ENCODE measurements at places on chromosomes 3 and 15.
A peak's percentile ranks its signal among the peaks of the same experiment; 100 is the strongest.

DNA sequence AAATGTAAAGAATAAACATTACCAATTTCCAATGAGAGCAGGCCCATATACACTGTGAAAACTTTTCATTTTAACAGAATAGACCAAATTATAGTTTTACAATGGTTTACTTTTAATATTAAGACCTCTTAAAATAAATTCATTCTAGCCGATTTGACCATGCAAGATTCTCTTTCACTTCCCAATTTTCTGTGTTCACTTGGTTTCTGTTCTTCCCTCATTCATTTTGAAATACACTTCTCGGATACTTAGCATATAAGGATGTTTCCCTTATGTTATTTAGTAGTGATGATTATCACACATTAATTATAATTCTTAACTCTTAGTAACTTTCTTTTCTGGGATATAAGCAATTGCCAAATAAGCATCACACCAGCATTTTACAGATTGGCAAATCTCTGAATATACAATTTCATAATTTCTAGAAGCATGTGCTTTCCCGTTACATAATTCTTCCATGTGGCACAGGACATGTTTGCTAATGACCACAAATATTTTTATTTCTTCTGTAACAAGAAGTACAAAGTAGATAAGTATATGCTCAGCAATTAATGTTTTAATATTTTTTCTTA is 13.9 kb downstream of the OR5H15 start:
- DNase-seq: no peak

DNA sequence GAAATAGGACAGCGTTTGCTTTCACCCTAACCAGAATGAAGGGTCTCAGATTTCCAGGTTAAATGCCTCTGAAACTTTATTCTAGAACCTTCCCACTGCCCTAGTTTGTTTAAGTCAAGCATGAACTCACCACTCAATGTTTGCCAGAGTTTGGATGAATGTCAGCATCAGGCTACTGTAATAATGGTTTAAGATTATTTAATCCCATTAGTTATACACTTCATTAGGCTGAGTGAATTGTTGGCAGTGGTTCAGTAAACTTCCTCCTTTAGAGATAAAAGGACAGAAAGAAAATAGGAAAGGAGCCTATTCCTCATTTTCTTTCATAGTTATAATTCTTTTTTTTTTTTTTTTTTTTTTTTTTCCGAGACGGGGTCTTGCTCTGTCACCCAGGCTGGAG is 401.9 kb upstream of the TPRG1 start:
- DNase-seq: no peak

DNA sequence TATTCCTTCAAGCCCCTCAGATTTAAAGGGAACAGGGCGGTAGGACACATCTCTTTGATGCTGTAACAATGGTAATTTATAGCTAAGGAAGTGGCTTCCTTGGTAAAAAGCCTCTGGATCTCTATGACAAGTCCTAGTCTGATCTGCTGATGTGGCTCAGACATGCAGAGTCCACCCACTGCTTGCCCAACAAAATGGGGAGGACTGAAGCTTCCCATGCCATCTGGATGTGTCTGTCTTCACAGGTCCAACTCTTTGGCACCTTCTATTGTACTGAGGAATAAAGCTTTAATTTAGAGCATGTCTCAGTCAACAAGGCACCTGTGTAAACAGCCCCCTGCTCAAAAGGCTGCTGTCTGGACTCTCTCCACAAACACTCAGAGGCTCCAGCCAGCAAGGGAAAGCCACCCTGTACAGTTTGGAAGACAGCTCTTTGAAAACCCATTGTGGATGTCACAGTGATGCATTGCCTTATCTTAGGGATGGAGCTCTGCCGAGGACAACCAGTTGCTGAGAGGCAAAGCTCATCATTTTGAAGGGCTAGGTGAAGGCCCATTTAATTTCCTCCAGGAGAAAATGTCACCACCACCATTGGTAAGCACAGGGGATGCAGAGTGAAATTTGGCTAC is 348.6 kb upstream of the GRM7 start:
- no peak for DNase-seq

- DNase-seq: peak; percentile 64
These were observed 21.7 kb downstream of the SH3BP5 start for GRCh38 chr3:15310491-15311370.

- DNase-seq: peak; percentile 54
These were observed 11.2 kb upstream of the RNU6-1 start for GRCh38 chr15:67850994-67851571.

DNA sequence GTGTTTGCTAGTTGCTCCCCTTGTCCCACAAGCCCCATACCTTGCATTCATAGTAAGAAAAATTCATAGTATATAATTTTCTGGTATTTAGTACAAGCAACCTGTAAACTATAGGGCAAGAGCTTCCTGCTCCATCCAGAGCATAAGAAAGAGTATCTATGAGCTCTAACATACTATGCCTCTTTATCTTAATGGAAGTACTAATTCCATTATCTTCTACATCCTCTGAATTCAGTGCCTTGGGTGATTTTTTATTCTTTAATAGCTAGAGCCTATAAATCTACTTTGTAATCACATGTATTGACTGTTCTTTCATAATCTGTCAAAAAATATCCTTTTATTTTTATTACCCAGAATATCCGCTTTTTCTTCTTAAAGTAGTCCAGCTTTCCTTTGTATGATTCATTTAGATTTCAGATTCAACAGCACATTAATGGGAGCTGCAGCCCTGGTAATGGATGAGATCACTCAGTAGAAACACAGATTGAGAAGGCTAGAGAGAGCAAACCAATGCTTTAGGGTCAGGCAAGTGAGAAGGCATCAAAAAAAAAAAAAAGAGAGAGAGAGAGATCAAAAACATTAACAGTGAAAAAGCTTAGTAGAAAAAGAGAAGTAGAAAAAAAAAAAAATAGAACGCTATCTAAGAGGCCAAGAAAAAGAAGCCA is 511.5 kb upstream of the NAALADL2 start:
- DNase-seq: no peak

DNA sequence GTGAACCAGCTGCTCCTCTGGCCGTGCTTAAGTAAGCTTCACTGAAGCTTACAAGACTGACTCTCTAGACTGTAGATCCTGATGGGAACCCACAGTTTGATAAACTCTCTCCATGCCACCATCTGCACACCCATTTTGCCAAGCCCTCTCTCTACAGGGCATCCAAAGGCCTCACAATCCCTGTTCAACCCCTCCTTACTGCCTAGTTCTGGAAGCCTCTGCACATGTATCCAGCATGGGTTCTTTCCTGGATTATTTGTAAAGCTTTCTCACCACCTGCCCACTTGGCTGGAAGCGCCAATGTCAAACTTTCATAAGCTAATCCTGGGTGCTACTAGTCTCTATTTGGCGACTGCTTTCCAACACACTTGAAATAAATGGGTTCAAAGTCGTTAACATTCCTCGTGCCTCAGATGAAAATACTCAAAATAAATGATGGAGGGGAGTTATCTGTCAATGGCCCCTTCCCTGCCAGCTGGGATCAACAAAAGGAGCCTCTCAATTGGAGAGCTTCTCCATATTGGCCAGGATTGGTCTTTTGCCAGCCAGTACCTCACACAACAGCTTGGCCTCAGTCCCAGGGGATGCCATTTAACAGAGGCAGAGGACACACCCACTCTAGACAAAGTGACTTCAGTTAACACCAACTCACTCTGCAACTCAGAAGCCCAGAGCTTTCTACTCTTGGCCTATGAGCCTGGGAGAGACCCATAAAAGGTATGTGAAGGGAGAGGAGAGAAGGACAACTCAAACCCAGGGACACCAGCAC is 48.1 kb downstream of the SH3BP5 start:
- DNase-seq: no peak

DNA sequence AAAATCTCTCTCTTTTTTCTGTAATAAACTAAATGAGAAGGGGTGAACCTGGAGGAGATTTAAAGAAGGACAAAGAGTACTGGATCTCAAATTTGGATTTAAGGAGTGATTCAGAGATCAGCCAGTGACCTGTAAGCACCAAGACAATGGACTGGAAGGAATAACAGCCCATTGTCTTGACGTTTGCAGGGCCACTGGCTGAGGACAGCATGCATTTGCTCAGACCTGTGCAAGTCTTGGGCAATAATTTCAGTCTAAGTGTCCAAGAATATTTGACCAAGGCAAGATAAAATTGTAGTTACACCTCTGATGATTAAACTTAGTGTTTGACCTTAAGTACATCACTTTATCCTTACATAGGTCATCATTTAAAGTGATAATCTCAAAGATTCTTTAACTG is 55.8 kb upstream of the OSTN start:
- DNase-seq: peak; percentile 11

DNA sequence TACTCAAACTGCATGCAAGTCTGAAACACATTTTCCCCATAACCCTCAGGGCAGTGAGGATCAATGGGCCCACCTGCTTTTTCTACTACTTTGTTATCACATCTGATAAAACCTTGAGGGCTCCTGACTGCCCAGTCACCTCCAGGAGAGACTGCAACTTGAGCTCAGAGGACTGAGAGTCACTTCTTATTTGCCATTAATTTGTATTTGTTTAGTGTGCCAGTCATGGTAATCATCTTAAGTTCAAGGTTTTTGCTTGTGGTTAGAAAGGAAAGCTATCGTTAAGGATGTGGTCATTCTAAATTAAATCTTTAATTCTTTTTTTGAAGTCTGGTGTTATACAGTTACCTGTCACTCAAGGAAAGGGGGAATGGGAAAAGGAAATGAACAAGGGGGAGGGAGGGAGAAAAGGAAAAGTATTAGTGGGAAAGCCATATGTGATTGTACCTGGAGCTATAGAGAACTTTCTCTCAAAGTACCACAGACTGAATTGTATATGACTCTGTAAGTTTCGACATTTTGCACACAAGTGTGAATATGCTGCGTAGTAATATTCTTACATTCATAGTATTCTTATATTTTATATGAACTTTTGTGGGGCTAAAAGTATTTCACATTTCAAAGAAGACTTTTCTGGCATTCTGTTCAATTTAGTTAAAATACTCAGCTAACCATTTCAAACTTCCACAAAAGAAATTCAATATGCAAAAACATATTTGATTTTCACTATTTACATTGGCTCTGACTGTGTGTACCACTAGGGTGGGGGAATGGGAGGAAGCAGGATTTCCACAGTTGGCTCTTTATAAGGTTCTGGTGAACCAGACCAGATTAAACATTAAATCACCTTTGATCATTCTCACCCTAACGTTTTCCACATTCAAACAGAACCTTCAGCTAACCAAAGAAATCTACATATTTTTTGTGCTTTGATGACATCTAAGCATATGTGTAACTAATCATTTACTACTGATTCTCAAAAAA is 166.5 kb upstream of the ATP11B start:
- no peak for DNase-seq

DNA sequence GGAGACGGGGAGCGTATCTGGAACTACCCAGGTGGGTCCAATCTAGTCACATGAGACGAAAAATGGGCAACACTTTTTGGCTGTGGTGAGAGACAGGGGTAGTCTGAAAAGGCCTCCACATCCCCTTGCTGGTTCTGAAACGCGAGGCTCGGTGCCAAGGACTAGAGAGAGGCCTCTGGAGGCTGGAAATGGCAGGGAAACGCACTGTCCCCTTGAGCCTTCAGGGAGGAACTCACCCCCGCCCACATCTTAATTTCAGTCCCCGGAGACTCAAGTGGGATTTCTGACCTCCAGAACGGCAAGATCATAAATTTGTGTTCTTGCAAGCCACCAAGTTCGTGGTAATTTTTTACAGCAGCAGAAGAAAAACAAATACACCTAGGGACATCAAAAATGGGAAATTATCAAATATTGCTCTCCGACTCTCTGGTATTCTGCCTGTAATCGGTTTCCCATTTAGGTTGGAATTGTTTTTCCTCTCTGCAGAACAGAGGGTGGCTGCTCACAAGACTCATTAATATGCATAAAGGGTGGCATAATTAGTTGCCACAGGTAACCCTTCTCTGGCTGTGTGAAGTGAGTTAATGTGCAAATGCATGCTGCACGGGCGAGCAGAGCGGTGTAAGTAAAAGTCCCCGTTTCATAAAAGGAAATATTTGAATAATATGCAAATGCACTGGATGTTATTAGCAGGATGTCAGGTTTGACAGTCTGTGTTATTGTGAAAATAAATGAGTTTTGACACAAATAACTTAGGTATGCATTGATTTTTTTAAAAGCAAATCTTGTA is 185.7 kb downstream of the ARRDC4 start:
- DNase-seq: no peak

- no peak for DNase-seq
These were observed 27.8 kb downstream of the IQCF6 start for GRCh38 chr3:51751287-51751686.

- no peak for DNase-seq
These were observed 5.1 kb downstream of the SCAMP2 start for GRCh38 chr15:74868059-74868458.

DNA sequence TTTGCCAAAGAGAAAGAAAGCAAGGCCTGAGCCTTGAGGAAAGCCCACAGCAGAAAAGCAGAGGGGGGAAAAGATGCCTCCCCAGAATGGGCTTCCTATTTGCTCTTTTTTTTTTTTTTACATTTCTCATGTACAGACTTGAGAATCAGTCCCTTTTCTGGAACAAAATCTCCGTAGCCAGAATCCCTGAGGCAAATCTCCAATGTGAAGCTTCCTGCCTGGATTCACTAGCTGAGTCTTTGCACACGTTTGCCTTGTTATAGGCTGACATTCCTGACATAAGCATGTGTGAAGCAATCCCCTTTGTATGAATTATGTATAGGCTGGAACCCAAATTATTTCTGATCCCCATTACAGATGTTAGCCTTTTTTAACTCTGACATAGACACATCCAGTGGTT is 52.2 kb upstream of the ACTL6A start:
- DNase-seq: no peak
